H9 (cell line): ENCODE measurements at places on chromosomes 1 and 21.

DNA sequence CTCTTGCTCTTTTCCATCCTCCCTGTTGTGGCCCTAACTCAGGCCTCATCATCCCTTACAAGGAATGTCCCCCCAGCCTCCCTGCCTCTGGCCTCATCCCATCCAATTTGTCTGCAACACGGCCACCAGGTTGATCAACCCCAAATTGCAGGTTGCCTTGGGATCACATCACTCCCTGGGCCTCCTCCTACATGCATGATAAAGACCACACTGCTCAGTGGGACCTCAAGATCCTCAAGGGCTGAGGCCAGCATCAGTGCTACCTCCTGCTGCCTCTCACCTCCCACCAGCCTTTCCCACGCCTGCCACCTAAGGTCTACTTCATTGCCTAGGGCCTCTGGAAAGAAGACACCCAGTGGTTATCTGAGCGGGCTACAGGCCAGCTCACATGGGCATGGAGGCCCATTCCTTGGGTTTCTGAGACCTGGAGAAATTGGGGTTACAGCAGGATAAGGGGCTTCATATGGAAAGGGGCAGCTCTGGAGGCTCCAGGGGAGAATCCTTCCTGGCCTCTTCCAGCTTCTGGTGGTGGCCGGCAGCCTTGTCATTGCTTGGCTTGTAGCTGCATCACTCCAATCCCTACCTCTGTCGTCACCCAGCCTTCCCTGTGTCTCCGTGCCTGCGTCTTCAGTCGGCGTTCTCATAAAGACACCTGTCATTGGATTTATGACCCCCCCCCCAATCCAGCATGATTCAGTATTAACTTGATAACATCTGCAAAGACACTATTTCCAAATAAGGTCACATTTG is 60.5 kb downstream of the KLHDC7A start:
- peak; percentile 15 for DNase-seq

DNA sequence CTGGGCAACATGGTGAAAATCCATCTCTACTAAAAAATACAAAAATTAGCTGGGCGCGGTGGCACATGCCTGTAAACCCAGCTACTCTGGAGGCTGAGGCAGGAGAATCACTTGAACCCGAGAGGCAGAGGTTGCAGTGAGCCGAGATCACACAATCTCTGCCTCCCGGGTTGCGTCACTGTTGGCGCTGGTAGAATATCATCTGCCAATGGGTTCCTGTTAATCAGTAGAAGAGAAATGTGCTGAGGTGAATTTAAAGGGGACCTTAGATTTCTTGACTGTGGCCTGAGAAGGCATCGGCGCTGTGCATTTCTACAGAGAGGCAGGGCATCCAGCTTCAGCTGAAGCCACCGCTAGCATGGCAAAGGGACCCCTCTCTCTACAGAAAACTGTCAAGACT is 68.0 kb downstream of the TGFB2 start:
- DNase-seq, result no peak

- no peak for DNase-seq
These were observed 5.9 kb upstream of the CTRC start for GRCh38 chr1:15432324-15432723.

DNA sequence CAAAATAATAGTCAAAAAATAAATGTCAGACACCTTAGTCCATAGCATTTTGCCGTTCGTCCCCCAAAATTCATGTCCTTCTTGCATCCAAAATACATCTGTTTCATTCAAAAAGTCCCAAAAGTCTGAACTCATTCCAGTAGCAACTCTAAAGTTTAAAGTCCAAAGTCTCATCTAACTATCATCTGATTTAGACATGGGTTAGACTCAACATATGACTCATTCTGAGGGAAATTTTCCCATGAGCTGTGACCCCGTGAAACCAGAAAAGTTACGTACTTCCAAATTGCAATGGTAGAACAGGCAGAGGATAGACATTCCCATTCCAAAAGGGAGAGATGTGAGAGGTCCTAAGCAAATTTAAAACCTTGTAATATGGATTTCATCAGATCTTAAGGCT is 48.6 kb upstream of the CACHD1 start:
- DNase-seq, result no peak

DNA sequence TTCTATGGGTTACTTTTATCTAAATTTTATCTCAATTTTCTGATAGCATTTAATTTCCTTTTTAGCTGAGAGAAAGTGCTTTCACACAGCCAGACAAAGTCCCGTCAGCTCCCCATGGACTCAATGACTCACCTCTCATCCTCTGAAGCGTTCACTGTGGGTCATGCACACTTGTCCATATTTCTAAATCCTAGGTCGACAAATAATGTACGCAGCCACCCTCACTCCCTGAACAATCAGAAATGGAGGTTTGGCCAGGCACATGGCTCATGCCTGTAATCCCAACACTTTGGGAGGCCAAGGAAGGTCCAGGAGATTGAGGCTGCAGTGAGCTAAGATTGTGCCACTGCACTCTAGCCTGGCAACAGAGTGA is 42.4 kb upstream of the COA6 start:
- no peak for DNase-seq

GRCh38 chr1:113041569-113042284 is 31.3 kb upstream of the LRIG2 start:
- no peak for DNase-seq

GRCh38 chr1:229023651-229024300 is 247.1 kb upstream of the RAB4A start:
- DNase-seq, result no peak

GRCh38 chr1:42210421-42211133 is 46.0 kb upstream of the GUCA2A start:
- DNase-seq, result no peak

- no peak for DNase-seq
These were observed 1648.4 kb downstream of the KCNT2 start for GRCh38 chr1:194959795-194960194.

DNA sequence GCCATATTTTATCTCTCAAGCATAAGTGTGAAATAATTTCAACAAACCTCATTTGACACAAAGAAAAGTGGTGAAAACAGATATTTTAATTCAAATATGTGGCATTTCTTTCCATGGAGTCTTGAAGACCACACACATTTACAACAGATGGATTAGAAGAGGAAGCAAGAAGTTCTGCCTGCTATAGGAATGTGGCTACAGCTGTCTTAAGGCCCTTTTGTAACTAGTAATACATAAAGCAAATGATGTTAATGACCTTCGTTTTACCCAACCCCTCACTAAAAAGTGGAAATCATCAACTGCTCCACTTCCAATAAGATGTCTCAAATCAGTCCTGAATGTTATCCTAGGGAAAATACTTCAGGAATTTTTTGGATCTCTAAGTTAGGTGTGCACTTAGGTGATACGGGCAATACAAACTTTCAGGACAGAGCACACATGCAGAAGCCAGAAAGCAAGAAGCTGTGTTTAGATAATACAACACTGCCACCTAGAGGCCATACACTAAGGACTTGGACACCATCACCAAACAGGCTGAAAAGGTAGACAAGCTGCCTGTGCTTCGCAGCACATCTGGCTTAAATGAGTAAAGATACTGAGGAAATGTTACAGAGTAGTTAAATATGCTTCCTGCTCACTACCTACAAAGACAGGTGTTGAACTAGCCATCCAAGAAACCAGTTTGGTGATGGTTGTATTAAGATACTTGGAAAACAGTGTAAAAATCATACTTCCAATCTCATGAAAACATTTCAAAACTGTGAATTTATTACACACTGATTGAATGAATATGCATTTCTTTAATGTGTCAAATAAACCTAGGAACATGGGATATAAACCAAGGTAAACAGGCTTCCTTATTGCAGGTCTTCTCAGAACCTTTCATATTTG is 24.4 kb downstream of the RRAGC start:
- peak; percentile 63 for DNase-seq

- peak; percentile 85 for DNase-seq
These were observed 36.3 kb downstream of the SMYD2 start for GRCh38 chr1:214317300-214317699.

DNA sequence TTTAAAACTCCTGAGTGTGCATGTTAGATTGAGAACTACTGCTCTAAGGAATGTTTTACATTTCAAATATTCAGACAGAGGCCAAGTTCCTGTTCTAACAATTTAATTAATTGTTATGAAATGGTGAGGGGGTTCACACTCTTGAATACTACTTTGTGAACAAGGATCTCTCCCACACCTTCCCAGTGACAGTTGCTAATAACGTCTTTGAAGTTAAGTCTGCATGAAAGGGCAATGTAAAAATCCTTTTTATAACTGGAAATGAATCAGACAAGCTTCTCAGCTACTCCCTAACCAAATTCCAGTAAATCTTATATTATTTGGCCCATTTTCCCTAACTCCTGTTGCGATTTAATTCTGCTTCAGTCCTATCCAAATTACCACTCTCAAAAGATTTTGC is 828.5 kb upstream of the ADAMTS5 start:
- DNase-seq, result no peak

DNA sequence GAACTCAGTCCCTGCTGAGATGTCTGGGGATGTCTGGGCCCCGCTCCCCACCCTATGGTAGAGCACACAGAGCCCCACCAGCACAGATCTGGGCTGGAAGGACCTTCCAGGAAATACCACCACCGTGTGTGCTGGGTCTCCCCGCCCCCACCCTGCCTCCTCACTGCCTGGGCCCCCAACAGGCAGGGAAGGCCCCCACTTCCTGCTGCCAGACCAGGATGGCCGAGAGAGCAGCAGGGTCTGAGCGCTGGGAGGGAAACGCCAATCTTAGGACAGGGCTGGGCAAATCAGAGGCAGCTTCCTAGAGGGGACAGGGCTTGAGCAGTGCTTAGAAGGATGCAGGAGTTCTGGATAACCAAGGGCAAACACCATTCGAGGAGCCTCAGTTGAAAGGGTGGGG is 11.9 kb downstream of the ADGRB2 start:
- no peak for DNase-seq

DNA sequence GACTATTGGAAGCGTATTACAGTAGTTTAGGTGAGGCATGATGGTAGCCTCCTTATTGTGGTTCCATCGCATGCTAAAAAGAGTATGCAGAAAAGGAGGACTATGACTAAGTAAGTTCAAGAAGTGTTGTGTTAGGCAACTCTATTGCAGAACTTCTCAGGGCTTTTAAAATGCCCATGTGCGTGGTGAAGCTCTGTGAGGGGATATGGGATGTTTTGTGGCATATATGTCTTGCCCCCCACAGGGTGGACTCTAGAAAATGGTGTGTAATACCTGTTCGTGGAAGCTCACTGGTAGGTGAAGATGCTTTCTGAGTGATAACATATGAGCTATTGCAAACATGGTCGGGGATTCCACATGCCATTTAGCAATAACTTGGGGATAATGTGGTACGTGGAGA is 31.7 kb downstream of the MAN1A2 start:
- DNase-seq, result no peak

DNA sequence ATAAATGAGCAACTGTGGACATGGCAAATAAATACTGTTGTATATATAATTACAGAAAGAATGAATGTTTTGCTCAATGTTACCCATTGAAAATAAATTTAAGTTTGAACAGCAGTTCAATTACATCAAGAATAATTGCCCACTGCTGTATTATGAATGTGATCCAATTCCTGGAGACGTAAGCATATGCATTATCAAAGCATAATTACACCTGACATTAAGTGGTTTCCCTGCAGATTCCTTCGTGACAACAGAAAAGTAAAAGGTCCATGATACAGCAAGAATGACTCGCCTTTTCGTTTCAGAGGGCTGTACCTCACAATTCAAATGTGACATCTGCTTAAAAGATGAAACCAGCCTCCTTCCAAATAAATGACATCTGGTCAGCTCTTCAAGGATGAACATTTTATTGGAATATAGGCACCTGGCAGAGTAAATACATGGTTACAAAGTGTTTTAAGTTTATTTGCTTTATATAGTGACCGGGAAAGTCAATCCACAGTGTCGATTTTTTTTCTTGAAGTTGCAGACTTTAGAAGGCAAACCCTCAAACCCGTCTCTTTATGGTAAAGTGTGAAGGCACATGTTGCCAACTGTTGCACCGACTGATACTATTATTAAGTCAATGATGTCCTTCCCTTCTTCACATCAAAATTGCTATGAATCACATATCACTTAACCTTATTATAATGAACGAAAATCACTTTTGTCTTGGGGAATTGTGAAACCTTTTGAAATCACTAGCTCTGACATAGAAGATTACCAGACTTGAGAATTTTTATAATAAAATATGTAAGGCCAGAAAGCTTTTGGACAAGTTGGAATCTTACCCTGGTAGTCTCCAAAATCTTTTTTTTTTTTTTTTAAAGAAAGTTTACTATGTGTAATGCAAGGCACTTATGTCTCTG is 36.2 kb upstream of the EDEM3 start:
- no peak for DNase-seq

- DNase-seq, result no peak
These were observed 65.7 kb upstream of the IL12RB2 start for GRCh38 chr1:67242016-67242415.

DNA sequence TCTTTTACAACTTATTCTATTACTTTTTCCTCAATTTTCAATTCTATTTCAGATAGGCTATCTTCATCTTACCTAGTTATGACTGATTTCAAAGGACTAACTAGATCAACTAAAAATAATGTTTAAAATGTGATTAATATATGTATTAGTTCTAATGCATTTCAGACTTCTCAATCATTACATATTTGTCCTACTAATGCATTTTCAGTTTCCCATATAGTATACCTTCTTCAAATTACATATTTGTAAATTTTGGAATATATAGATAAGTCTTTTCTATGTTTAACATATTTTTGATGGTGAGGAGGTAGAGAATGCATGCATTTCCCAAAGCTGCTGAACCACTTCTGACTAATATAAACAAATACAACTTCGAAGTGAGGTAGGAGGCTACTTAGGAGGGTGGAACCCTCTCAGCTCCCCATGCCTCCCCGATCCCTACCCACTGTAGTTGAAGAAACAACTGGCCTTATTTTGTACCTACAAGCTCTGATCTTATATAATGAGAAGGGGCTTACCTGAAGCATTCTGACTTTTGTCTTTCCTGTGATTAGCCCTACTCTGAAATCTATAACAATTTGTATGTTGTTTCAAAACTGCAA is 1.7 kb downstream of the TRMT1L start:
- no peak for DNase-seq

GRCh38 chr1:66050123-66050522 is 257.4 kb downstream of the PDE4B start:
- no peak for DNase-seq

DNA sequence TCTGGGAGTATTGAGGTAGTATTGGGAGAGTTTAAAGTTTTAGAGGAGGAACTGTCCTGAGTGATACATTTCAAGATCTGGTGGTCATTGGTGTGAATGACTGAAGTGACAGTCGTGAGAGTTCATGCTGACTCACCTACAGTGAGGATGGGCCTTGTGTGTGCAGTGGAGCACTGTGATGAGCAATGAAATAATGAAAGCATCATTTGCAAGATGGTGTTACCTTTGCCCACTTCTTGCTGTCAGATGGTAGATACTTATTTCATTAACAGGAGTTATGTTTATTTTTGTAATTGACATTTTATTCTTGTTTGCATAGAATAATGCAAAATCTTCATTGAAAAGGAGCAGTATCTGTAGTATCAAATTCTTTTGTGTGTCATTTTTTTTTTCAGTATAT is 29.0 kb downstream of the POU2F1 start:
- no peak for DNase-seq
